ENCODE measurements at places on chromosomes 3 and 15.

DNA sequence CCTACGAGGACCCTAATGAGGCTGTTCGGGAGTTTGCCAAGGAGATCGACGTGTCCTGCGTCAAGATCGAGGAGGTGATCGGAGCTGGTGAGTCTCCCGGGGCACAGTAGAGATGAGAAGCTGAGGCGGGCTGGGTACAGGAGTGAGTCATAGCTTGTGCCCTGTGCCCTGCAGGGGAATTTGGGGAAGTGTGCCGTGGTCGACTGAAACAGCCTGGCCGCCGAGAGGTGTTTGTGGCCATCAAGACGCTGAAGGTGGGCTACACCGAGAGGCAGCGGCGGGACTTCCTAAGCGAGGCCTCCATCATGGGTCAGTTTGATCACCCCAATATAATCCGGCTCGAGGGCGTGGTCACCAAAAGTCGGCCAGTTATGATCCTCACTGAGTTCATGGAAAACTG is 17.9 kb downstream of the EPHB3 start:
- DNase-seq, result no peak

DNA sequence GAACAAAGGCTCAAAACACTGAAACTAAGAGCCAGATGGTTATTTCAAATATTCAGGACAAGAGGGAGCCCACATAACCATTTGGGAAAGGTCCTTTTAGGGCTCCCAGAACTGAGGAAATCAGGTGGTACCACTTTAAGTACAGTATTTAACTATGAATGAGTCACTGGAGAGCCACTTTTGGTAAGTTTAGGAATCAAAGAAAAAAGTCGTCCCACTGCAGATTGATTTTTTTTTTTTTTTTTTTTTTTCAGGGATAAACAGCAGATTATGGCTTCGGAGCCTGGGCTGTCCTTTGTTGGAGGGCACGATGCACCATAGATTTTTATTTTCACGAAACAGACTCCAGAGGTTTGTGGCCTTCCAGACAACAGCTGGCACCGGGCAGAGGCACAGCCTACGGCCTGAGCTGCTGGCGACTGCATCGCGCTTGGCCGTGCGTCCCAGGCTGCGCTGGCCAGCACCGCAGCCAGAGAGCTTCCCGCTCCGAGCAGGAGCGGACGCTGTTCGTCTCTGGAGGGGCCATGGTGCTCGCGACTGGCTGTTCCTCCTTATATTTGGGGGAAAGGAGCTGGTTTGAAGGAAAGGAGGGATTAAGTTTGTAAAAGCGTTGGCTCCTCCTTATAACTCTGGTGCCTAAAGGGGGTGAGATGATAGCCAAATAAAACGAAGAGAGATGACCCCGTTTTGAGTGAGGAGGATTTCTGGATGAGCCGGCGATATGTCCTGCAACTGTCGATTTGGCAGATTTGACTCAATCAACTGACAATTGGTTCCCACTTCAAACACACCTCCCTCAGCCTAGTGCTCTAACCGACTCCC is 152.9 kb upstream of the GOLIM4 start:
- no peak for DNase-seq

- DNase-seq, result no peak
These were observed 290.0 kb downstream of the ADAMTSL3 start for GRCh38 chr15:83943849-83944404.

DNA sequence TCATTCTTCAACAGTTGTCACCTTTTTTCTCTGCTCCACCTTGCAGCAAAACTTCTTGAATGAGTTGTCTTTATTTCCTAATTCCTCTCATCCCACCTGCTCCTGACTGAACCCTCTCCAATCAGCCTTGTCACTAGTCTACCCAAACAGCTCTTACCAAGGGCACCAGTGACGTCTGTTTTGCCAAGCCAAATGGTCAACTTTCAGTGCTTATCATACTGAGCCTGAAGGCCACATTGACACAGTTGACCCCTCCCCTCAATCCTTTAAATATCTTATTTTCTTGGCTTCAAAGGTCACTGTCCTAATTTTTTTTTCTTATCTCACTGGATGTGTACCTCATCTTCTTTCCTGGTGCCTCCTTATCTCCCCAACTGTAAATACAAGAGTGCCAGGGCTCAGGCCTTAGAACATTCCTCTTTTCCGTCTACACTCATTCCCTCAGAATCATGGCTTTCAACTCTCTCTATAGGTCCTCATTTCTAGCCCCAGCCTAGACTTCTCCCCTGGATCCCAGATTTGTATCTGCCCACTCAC is 43.2 kb downstream of the CMTM8 start:
- no peak for DNase-seq

GRCh38 chr15:45572617-45573016 is 14.6 kb upstream of the BLOC1S6 start:
- no peak for DNase-seq

DNA sequence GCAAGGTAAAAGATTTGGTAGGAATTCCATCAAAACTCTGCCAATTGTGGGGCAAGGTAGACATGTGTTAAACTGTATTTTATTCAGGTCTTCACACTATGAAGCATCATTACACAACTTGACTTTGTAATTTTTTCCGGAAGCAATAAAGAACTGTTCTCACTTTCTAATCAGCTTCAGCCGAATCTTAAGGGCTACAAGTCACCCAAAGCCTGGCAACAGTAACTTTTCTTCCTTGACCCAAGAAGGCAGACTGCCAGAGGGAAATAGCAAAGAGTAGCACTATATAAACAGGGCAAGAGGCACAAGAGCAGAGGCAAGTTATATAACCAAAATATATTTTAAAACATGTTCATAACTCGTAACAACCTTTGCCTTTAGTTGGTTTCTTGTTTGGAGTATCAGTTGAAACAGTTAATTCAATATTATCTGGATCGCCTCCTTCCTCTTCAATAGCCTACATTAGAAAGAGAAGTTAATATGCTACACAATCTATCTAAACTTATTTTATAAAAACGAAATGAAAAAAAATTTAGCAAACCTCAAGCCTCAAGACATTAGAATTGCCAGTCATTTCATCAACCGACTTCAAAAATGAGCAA is 1.4 kb downstream of the SLTM start:
- DNase-seq, result no peak

GRCh38 chr15:98650417-98651035 is 2.2 kb downstream of the IGF1R start:
- peak; percentile 20 for DNase-seq

GRCh38 chr3:55075846-55076245 is 148.0 kb upstream of the LRTM1 start:
- DNase-seq, result no peak

DNA sequence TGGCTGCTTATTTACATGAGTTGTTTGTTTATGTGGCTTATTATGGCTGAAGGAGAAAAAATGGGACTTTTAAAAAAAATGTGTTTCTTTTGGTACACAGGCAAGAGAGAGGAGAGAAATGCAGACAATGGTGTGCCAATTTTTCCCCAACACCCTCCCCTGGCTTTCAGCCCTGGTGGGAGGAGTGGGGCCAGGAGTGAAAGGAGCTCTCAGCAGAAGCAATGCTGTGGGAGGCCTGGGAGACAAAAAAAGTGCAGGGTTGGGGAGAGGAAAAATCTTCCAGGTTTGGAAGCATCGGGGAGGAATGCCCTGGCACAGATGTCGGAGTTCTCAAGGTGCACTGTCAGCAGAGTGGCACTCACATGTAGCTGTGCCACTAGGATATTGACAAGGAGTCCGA is 117.7 kb upstream of the FOXB1 start:
- no peak for DNase-seq

- DNase-seq, result no peak
These were observed 55.2 kb upstream of the ACAN start for GRCh38 chr15:88748081-88748480.

- DNase-seq, result no peak
These were observed 24.8 kb upstream of the RIOX2 start for GRCh38 chr3:97996988-97997387.

GRCh38 chr3:172279191-172279640 is 169.0 kb downstream of the GHSR start:
- DNase-seq, result no peak

DNA sequence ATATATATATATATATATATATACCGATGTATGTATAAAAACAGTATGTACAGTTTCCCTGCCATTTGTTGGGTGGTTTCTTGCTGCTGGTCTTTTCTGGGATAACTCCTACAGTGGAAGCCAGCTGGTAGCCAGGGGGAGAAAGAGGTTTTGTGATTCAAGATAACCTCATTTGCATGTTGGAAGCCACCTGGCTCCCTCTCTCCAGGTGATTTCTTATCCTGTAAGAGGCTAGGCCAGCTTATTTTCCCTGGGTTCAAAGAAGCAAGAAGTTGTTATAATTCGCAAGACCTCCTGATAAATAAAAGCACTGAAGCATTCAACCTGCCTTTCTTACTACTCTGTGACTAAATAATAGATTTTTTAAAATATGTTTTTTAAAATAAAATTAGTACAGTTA is 443.3 kb downstream of the VGLL3 start:
- no peak for DNase-seq

DNA sequence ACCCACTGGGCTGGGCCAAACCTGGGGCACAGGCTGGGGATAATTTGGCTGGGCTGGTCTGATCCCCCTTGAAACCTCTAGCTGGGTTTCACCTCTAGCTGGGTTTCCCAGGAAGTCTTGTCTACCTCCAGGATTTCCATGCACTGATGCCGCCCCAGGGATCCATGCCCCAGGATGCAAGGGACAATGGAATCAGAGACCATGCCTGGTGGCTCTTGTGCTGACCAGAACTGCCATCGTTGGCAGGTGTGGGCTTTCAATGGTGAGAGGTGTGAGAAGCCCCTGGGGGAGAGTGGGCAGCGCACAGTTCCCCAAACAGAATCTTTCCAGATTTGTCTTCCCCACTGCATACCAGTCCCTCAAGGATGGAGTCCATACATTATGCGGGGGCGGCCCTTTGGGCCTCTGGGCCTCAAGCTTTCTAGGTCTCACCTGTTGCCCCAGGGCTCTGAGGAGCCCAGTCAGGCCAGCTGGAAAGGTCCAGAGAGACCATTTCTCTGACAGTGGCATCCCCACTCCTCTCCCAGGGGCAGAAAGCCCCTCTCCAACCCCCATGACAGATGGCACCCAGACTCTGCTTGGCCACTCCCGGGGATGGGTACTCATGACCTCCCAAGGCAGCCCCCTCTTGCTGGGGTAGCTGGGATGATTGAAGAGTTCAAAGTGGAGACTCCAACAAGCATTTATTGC is 35.4 kb downstream of the EPHB3 start:
- DNase-seq, result no peak

GRCh38 chr3:133948131-133948810 is 52.6 kb upstream of the RAB6B start:
- no peak for DNase-seq

- DNase-seq, result no peak
These were observed 14.8 kb upstream of the TMOD3 start for GRCh38 chr15:51814606-51815005.

- no peak for DNase-seq
These were observed 20.2 kb downstream of the SEMA7A start for GRCh38 chr15:74413350-74414080.

DNA sequence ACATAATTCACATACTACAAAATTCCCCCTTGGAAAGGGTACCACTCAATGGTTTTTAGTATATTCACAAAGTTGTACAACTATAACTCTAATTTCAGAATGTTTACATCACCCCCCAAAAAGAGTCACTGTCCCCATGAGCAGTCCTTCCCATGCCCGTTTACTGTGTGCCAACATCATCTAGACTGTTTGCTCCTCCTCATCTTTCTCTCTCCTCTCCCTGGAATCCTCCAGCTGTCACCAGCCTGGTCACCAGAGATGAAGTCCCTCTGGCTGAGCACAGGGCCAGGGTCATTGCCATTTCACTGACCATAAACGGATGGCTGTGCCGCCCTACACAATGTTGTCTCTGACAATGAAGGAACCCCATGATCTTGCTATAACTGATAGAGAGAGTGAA is 45.2 kb downstream of the C2CD4B start:
- DNase-seq, result no peak

- peak; percentile 40 for DNase-seq
These were observed 161.3 kb upstream of the TLE3 start for GRCh38 chr15:70259028-70259424.

- no peak for DNase-seq
These were observed 45.4 kb downstream of the TMCO5A start for GRCh38 chr15:37979671-37980409.

DNA sequence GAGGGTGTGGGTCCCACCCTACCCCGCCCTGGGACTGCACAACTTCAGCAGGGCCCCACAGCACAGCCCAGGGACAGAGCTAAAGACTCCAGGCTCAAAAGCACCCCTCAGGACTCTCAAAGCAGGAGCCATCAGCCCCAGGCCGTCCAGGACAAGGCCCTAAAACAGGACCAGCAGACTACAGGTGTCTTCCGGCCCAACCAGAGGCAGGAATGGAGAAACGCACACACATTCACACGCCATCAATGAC is 26.1 kb downstream of the ATRIP start:
- DNase-seq, result no peak

- no peak for DNase-seq
These were observed 106.3 kb upstream of the MME start for GRCh38 chr3:154973851-154974250.

- no peak for DNase-seq
These were observed 83.1 kb upstream of the FNDC3B start for GRCh38 chr3:171956181-171956683.

GRCh38 chr3:130509008-130509407 is 8.0 kb upstream of the COL6A6 start:
- DNase-seq, result no peak

All from activated naive CD4-positive, alpha-beta T cell treated with Interleukin-2 at 50 U/mL for 16 hours (primary cell).